Stimulated activated CD4-positive, alpha-beta T cell treated with anti-CD3 and anti-CD28 coated beads, Interleukin-12 subunit alpha, Interleukin-12 subunit beta, amount 100 ng/mL, for 24 hours (primary cell): ENCODE measurements at places on chromosomes 6 and 20.

- DNase-seq = no peak
Measured at GRCh38 chr6:149862922-149863697, 1.0 kb downstream of the LRP11 start.

GRCh38 chr6:146664871-146665360, 66.1 kb downstream of the ADGB start:
- DNase-seq = no peak

GRCh38 chr6:55184782-55185530, 10.6 kb downstream of the HCRTR2 start:
- no peak for DNase-seq

GRCh38 chr6:7402716-7403115, 13.1 kb downstream of the RIOK1 start:
- DNase-seq = no peak

DNA sequence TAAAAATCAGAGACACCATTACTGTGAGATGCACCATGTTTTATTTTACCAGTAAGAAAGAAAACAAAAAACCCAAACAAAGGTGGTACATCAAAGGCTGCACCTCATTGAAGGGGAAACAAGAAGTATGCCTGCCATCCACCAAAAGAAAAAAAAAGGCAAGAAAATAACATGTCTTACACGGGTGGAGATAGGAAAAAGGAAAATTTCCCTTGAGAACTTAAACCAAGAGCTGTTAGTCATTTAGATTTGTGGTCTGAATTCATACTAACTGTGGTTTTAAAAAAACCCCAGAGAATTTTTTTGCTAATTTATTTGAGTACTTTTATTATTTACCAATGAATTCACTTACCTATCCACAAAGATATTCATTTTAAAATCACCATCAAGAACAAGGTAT, 144.0 kb downstream of the LRRC1 start:
- DNase-seq = no peak

- DNase-seq = no peak
Measured at GRCh38 chr6:25541228-25541627, 110.8 kb upstream of the SCGN start.

DNA sequence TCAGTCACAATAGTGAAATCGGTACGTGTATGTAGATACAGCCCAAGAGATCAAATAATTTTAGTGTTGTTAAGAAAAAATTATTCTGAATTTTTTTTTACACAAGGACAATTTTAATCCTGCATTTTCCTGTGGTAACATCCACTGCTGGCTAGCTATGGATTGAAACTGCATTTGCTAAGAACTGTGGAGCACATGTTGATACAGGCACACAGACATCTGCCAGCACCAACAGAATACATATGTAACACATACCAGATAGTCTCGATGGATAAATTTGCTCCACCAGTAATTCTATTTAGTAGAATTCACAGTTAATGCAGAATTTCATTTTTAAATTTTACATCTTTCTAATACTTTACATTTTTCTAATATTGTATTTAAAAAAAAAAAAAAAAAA, 2.2 kb downstream of the ASIP start:
- DNase-seq = no peak

- DNase-seq = no peak
Measured at GRCh38 chr6:148203281-148203925, 139.2 kb upstream of the SASH1 start.

DNA sequence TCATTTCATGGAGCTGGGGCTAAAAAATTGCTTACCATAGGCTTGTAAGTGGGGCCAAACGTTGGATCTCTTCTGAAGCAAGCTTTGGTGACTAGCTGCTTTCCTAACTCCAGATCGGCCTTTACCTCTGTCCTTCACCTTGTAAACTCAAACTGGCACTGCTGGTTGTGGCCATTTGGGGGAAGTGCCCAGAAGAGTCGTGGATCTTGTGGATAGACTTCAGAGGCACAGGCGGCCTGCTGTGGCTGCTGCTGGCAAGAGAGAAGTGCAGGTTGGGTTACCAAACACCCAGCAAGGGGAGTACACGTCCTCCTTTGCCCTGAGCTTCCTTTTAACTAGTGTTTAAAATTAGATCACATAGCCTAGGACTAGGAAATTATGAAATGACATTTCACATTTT, 36.8 kb upstream of the KLHL31 start:
- no peak for DNase-seq

DNA sequence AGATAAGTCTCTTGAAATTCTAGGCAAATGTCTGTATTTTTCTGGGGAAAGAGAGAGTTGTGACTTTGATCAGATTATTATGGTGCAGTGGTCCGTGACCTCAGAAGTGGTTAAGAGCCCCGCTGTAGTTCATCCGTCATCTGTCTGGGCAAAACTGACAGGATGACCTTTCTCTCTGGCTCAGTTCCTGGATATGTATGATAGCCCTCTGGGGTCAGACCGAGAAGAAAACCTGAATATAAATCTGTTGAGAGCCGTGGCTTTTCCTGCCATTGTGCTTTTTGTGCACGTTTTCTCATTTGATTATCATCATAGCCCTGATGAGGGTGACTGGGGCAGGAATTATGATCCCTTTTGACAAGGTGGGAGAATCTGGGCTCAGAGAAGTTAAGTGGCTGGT, 26.5 kb downstream of the GHRH start:
- DNase-seq = no peak

GRCh38 chr20:21701171-21701876, 4.1 kb upstream of the PAX1 start:
- DNase-seq = no peak

DNA sequence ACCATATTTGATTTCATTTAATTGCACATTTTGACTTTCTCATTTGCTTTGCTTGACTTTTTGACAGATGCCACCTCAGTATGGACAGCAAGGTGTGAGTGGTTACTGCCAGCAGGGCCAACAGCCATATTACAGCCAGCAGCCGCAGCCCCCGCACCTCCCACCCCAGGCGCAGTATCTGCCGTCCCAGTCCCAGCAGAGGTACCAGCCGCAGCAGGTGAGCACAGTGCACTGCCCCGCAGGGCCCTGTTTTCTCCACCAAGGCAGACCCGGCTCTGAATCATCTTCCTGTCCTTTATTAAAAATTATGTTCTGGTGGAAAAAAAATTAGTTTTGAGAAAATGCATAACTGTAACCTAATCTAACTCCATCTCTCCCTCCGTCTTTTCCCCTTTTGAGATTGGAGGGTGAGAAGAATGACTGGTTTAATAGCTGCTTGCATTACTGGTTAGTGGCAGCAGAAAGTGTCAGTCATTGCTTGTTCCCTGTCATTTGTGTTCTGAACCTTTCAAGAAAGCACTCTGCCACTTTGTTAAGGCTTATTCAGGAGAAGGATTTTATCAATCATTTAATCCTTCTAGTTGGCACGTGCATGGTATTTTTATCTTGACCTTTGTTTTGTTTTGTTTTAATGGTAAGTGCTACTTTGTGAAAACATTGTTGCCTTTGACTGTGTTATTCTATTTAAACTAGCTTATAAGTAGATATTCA, 124.3 kb downstream of the ARID1B start:
- DNase-seq = no peak

GRCh38 chr6:44224029-44224964, 902 bp downstream of the SLC29A1 start:
- DNase-seq = no peak

GRCh38 chr6:8066108-8066507, 1.9 kb upstream of the BLOC1S5 start:
- no peak for DNase-seq

- DNase-seq = no peak
Measured at GRCh38 chr20:53227523-53227922, 255.4 kb downstream of the TSHZ2 start.

DNA sequence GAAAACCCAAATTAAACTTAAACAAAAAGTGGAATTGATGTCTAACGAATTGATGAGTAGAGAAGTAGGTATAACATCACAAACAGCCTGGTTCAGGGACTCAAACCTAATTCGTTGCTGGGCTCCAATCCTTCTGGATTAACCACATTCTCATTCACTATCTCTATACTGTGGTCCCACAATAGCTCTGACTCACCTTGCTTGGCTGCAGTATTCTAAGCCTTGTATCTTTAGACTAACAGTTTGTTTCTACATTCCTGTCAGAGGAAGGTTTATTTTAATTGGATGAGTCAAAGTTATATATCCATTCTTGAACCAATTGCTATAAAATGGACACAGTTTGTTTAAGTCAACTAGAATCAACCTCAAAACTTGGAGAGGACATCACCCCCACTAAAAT, 530.5 kb upstream of the PTCHD4 start:
- no peak for DNase-seq

DNA sequence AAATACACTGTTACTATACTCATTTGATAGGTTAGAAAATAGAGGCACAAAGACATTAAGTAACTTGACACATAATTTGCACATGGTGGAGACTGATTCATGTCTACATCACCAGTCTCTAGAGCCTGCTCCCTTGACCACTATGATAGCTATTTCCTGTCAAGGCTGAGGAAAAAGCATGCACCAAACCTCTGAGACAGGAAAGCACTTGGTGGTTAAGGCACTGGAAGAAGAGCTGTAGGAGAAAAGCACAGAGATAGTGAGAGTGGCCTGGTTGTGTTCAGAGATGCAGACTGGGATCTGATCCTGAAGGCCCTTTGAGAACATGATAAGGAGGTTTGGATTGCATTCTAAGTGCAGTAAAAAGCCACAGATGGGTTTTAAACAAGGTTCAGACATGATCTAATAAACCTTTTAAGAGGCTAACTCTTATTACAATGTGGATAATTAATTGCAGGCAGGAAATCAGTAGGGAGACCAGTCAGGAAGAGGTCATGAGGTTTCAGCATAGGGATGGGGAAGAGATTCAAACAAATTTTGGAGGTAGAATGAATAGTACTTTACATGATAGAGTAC, 168.9 kb downstream of the PHF3 start:
- no peak for DNase-seq

- DNase-seq = no peak
Measured at GRCh38 chr6:66937180-66937579, 1230.2 kb upstream of the EYS start.

DNA sequence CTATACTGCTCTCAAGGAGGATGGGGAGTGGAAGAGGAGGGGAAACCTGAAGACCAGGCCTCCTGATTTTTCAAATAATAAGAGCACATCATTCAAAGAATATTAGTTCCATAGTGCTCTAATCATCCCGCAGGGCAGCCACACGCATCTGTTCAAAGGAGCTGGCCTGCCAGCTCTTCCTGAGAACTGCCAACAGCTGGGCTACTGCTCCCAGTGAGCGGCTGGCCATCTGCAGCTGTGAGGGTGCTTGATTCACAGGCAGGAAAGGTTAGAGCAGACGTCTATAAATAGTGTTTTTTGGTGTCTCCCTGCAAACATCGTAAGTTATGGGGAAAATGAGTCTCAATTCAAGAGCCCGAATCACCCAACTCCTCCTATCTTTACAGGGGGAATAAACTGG, 17.3 kb downstream of the NSFL1C start:
- DNase-seq = no peak
